ENCODE measurements at places on chromosomes 2 and 18.
A peak's percentile ranks its signal among the peaks of the same experiment; 100 is the strongest.

DNA sequence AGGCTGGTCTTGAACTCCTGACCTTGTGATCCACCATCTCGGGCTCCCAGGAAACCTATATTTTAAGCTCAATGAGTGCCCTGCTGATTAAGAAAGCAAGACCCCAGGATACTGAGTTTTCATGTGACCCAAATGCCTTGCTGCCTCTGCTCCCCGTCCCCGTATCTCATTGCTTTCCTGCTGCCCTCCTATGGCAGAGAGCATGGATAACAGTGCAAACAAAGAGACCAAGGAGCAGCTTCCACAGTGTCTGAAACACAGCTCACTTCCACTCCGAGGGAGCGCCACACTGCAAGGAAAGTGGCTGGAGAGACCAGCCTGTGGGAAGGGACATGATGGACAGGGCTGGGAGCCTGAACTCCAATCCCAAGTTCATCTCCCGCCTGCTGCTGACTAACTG, 246.8 kb downstream of the TMEM182 start:
- no peak for DNase-seq

GRCh38 chr2:17156086-17156485, 362.2 kb downstream of the RAD51AP2 start:
- DNase-seq: no peak

DNA sequence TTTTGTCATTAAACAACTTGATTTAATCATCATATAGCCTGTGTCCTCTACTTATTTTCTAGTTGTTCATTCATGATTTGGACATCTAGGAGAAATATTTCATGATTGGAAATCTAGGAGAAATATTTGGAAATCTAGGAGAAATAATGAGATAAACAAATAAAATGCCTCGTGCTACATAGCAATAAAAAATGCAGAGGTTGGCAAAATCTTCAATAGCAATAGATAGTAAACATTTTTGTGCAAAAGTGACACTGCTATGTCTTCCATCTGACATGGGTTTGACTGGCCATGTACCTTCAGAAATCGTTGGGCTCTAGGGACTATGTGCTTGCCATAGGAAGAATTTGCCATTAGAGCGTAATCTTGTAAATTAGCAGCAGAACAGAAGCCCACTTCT, 1304.5 kb upstream of the ZEB2 start:
- no peak for DNase-seq

DNA sequence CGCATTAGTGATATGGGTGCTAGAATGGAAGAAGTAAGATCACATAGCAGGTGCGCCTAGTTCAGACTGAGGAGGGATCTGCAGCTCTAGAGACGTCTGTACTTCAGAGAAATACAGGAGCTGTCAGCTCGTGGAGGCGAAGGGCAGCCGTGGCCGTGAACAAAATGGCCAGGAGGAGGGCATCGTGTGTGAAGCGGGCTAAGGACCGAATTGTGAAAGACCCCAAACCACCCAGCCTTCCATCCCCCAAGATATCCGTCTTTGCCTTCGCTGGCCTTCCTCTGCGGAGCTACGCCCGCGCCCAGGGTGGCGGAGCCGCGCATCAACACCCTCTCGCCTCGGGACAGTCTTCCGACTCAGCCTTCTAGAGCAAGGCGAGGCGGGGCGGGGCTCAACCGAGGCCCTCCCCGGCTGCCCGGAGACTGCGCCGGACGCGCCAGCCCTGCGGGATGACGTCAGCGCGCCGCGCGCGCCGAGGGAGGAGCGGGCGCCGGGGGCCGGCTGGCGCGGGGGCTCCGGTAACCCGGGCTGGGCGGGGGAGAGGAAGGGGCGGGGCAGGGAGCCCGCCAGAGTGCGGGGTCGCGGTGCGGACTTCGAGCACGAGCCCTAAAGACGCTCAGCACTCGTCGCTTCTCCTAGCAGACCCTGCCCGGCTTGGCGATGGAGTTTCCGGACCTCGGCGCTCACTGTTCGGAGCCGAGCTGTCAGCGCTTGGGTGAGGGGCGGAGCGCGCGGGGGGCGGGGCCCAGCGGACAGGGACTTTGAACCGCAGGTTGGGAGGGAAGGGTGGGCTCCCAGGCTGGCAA, at the start of gene ZFAND2B:
ZFAND2B (plus strand) TSS at position 455 of the 806 bp plus-strand sequence; CDS start at position 661, 206 bp downstream.
- peak; percentile 94 for DNase-seq

DNA sequence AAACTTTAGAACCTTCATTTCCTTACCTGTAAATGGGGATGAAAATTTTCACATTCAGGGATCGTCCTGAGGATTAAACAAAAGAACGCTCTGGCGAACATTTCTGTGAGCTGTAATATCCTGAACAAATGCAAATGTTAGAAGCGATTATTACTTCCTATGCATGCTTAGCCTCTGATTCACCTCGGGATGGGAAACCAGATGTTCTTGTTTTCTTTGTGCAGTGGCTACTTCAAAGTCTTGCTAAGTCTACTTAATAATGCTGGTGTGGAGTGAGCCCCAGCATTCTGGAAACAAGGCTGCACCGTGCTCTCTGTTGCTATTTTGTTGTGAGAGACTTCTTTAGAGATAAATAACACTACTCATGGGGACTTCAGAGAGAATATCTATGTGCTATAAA, 119.1 kb upstream of the PELI1 start:
- DNase-seq: no peak

- no peak for DNase-seq
These were observed 83.6 kb downstream of the SPTBN1 start for GRCh38 chr2:54539683-54540082.

DNA sequence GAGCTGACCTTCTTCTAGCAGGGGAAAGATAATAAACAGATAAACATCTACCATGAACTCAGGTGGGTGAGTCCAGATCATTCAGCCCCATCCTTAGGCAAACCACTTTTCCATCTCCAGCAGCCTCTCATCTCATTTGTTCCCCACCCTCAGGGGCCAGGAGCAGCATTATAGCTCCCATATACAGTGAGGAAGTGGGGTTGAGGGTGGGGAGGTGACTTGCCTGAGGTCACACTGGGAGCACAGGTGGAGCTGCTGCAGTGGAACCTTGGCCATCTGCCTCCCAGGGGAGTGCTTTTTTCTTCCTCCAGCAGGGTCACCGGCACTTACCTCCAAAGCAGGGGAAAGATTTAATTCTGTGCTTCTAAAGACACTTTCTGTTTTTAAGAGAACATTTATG, 212.5 kb upstream of the SMAD2 start:
- no peak for DNase-seq

- no peak for DNase-seq
These were observed 129.7 kb downstream of the PTPRM start for GRCh38 chr18:7696780-7697179.
